Pancreas (tissue), 10 donors: ENCODE measurements at places on chromosomes 7 and 10. TPM values are rescaled to one million over a fixed set of nuclear protein-coding genes. Genes with fewer than 3 reads are reported as not detected.
A peak's percentile ranks its signal among the peaks of the same experiment; 100 is the strongest.

DNA sequence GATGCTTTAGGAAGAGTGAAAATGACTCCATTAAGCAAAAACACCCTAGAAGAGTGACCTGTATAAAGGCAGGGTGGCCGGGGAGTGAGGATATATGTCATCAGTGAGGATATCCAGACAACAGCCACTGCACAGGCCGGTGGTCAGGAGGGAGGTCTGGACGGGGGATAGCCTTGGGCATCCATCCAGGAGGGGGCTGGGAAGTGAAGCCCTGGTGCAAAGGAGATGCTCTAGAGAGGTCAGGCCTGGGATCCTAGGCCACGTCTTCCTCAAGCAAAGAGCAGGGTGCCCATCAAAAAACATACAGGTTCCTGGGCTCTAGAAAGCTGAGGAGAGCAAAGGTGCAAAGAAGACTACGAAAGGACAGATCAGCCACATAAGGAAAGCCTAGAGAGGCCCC lies 25.6 kb downstream of the FAM171A1 start:
- DNase-seq: no peak

Gene AZGP1
- total RNA-seq: 262 TPM

GRCh38 chr10:810351-810846 lies 120.9 kb upstream of the DIP2C start:
- DNase-seq: no peak

Gene HOGA1
- 10.2 TPM for total RNA-seq

DNA sequence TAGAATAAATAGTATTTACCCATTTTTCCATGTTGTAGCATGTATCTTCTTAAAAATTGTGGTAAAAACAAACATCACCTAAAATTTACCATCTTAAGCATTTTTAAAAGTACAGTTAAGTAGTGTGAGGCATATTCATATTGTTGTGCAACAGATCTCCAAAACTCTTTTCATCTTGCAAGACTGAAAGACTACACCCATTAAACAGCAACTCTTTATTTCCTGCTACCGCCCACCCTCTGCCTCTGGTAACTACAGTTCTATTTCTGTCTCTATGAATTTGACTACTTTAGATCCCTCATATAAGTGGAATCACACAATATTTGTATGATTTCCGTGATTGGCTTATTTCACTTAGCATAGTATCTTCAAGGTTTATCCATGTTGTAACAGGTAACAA lies 40.0 kb upstream of the AGBL3 start:
- no peak for DNase-seq

- DNase-seq: no peak
Measured at GRCh38 chr10:64523065-64523759, 1002.0 kb downstream of the REEP3 start.

Gene CLRN3
- total RNA-seq: 0.18 TPM

DNA sequence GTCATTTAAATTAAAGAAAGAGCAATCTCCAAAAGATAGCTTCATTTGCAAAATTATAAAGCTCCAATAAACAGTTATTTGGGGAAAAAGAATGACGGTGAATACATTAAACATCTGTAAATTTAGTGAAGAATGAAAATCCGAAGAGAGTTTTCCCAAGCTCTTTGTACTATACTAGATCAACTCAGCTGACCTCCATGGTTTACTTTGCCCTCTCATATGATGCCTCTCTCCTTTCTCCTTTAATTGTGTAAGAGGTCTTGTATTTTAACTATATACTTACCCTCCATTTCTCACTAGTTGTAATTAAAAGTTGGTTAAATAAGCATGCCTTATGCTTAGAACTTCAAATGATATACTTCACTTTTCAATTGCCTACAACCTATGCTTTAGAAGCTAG lies 125.8 kb downstream of the CACNA2D1 start:
- DNase-seq: no peak

DNA sequence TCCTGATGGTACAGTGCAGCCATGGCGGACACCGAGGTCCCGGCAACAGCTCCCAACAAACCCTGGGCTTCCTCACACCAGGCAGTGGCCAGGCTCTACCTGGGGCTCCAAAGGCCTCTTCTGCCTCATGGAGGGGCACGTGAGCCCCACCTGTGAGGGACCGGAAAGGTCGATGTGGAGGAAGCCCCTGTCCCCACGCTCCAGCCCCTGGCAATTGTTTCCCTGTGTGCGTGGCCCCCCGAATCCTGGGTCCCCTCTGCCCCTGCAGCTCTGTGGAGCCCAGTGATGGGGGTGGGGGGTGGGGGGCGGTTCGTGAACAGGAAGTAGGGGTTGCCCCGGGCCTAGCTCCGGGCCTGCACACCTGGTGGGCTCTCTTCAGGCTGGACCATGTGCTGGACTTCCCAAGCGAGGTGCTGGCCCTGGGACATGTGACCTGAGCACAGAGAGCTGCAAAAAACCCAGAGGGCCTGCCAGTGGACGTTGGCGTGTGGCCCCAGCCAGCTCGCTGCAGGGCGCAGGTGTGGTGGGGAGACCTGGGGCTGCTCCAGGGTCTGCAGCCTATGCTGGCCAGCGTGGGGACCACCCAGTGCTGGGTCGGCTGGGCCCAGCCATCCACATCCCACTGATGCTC lies 72.6 kb downstream of the INPP5A start:
- DNase-seq: peak; percentile 21

Gene LBX1
- total RNA-seq: not detected

Gene NPSR1
- total RNA-seq: not detected

Gene TRIL
- 2.2 TPM for total RNA-seq

GRCh38 chr10:100683545-100684300 lies 61.7 kb upstream of the PAX2 start:
- DNase-seq: no peak

Gene CTNNA3
- 0.83 TPM for total RNA-seq

Gene OR2A12
- not detected for total RNA-seq

- DNase-seq: no peak
Measured at GRCh38 chr7:92808006-92808405, 28.4 kb downstream of the CDK6 start.

DNA sequence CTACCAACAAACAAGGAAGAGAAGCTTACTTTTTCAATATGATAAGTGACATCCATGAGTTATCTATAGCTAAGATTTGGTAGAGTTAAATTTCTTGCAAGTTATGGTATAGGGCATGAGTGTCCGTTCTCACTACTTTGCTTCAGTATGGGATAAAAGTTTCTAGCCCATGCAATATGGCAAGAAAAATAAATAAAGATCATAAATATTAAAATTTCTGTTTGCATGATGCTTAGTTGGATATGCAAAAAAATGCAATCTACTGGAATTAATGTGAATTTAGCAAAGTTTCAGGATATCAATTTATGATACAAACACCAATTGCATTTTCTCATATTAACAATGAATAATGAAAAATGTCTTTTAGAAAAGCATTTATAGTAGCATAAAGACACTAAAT lies 148.7 kb upstream of the ADARB2 start:
- no peak for DNase-seq

DNA sequence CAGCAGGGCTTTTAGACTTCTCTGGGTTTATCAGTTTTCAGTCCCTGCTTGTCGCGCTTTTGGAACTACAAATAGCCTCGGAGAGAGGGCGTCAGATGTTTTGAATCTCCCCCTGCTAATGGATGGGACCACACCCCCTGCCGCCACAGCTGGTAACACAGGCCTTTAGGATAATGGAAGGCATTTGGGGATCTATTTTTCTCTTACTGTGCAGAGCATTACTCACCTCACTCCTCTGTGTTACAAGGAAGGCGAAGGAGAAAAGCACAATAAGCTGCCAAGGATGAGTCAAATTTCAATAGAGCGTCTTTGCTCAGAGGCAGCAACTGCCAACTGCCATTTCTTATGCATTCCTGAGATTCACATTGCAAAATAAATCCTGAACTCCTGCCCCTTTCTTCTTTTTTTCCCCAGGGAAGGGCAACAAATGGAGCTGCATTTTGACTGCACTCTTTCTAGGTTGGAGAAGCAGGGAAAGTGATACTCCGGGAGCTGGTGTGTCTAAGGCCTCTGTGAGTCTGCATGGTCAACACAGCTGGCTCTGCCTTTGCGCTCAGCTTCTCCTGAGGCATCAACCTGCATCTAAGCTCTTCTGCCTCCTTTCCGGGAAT lies 31.5 kb upstream of the SMNDC1 start:
- DNase-seq: no peak

DNA sequence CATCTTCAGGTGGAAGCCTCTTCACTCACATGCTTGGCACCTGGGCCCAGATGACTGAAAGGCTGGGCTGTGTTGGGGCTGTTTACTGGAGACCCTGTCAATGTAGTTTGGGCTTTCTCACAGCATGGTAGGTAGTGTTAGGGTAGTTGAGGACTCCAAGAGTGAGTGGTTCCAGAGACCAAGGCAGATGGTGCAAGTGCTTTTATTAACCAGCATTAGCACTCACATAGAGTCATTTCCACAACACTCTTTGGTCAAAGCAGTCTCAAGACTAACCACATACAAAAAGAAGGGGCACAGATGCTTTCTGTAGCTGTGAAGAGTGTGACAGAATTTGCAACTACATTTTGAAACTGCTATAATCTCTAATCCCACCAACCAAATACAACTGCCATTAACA lies 135.0 kb downstream of the RTKN2 start:
- DNase-seq: no peak

Gene ZNF485
- total RNA-seq: 4.3 TPM

DNA sequence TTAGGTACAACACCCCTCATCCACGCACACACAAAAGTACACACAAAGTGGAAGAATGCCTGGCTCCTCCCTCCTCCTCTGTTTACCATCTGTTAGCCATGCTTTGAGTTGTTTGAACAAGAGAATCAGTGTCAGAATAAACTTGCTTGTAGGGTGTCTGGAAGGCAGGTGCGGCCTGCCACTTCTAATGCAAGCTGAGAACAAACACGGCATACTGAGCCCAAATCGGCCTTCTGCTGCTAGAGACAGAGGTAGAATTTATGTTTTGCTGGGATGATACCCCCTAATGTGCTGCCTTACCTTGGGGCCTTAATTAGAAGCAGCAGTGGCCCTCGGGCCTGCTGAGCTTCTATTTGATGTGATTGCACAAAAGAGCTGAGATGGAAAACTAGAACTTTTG lies 24.9 kb upstream of the FAM180A start:
- no peak for DNase-seq

Gene FKBP6
- total RNA-seq: not detected

- no peak for DNase-seq
Measured at GRCh38 chr7:8921807-8922206, 488.4 kb downstream of the NXPH1 start.

Gene DLG5
- 19.4 TPM for total RNA-seq

- no peak for DNase-seq
Measured at GRCh38 chr10:77179015-77179695, 458.5 kb downstream of the KCNMA1 start.

GRCh38 chr7:3294432-3295100 lies 6.5 kb upstream of the SDK1 start:
- DNase-seq: peak; percentile 80

DNA sequence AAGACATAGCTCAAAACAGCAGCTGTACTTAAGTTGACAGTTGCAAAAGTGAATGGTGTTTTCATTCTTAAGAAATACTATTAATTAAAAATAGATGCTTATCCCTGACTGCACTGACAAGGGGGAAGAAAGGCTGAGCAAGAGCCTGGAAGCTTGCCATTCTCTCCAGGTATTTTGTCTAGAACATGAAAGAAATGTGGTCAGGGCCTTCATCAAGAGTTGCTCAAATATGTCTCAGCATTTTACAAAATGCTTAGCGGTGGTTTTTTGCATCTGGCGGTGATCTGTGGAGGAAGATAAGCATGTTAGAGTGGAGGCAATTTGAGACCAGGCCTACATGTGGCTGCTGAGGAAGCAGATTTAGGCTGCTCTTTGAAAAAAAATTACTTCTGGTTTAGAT lies 46.4 kb upstream of the CC2D2B start:
- no peak for DNase-seq

Gene TLX1
- total RNA-seq: not detected

DNA sequence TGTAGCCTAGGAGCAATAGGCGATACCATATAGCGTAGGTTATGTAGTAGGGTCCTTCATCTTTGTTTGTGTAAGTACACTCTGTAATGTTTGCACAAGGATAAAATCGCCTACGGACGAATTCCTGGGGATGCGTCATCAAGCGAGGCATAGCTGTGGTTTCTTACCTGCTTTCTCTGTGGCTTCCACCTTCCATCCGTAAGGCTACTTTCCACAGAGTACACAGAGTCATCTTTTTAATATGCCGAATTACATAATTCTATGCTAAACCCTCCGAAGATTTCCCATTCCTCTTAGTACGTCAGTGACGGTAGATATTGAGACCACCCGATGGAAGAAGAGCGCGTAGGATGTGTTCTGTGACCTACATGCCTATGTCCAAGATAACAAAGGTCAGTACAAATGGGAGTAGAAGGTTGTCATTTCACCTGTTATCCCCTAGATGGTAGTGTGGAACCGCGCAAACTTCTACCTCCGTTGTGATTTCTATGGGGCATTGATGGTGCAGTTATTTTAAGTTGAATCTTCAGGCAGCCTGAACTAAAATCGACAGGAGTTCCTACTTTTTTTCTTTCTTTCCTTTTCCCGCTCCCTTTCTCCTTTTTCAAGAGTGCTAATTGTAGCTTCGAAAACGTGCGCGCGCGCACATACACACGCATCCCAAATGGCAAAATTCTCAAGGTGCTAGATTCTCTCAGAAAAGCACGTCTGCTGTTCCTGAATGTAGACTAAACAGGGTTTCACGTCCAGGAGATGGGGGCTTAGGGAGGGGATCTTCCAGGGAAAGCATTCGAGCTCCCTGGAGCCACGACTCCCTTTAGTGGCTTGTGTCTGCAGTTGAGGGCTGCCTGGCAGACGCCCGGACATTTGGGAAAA lies 111.7 kb upstream of the MBL2 start:
- no peak for DNase-seq

DNA sequence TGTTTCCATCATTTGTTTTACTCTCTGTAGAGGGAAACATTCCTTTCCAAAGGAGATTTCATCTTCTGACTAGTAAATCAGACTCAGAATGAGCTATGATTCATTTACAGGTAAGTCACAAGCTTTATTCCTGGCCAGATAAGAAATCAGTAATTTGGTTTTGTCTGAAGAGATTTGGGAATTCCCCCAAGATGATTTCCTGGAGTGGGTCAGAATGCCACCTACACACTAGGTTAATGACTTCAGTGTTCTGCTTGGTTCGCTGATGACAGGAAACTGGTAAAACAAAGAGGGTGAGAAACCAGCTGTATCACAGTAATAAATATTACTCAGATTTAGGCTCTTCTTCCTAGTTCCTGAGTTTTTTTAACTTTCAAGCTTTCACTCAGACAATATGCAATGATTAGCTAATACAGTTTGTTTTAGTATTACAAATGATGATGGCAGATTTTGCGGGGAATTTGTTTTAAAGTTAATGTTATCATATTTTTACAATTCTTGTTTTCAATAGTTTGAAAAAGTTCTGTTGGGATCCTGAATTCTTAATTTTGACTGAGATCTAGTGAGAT lies 8.3 kb upstream of the ASZ1 start:
- no peak for DNase-seq

Gene KCP
- 0.08 TPM for total RNA-seq

Gene DRGX
- not detected for total RNA-seq

Gene LEP
- 1.1 TPM for total RNA-seq

Gene CALHM3
- total RNA-seq: 0.08 TPM

- peak; percentile 41 for DNase-seq
Measured at GRCh38 chr10:32139223-32140073, 83.2 kb upstream of the KIF5B start.
